Activated gamma-delta T cell (primary cell): ENCODE measurements at places on chromosomes 5 and 9.

DNA sequence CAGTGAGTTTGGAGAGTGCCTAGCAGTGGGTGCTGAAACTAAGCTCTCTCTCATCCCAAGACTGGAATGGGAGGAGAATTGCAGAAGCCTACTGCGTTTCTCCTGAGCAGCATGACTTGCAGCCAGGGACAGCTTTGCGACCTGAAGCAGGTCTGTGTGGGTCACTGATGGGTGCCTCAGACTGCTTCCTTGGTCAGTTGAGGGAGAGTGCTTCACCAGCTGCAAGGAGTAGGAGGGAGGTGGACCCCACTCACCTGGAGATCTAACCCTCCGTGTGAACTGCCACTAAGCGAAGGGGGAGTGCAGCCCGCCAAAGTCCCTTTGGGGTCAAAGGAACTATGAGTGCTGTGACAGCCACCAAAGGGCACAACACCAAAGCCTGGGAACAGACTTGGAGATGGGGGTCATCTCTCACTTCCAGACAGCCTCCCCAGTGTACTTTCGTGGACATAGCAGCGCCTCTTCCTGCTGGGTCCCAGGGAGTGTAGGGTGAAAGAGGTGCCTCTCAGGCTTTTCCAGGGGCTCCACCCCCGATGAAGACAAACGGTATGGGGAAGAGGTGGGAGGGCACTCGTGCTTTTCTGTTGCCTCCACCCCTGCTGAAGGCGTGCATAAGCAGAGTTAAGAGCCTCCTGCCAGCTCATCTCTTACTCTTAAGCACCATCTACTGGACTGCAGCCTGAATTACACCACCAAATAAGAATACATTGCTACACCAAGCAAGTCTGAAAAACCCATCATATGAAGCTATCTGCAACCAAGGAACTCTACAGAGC lies 34.3 kb upstream of the MACIR start:
- DNase-seq: no peak

DNA sequence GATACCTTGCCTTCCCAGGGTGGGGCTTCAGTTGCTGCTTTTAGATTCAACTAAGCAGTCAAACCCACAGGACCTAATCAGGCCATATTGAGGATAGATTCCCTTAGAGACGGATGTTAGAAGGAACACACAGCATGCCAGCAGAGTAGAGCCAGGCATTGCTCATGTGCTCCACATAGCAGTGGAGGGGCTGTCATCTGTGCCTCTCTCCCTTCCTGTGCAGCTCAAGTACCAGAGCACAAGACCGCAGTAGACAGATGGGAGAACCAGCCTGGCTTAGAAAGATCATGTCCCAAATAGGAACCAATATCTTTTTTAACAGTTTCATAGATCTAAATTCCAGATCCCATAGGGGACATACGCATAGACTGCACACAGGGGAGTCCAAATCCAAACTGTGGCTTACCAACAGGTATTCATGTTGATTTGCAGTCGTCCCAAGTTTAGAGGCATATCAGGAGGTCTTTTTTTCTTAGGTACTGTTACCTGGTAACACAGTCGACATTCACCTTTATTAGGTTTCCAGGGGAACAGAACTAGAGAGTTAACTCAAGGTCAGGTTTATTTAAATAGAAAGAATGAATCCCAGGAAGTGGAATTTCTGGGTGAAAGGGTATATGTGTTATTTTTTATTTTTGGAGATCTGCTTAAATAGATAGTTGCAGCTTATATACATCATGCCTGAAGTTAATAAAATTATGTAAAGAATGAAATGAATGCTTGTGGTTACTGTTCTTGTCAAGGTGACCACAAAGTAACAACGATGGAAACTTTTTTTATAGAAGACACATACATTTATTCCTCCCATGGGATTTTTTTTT lies 43.5 kb upstream of the PCAT7 start:
- no peak for DNase-seq

DNA sequence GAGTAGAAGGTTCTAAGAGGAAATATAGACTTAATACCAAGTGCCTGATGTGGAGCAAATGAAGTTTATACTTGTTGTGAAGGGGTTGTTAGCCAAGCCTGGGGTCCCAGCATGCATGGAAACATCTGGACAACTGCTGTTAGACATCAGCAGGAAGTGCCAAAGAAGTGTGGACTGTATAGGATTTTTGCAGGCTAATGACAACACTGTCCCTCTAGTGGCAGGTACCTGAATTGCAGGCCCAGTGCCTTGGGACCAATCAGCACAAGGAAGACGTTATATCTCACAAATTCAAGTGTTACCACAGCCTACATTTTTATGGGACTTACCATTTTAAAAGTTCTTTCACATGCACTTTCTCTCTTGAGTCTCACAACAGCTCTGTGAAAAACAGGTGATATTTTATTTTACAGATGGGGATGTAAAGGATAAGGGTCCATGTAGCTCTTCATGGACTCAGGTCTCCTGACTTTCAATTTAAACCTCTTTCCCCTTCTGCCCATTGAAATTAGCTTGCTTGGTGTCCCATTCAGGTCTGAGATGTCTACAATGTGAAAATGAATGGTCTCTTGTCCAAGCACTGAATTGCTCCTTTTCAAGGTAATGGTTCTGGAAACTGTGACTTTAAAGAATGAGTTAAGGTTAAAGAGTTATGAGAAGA lies 89.0 kb upstream of the MAP1B start:
- no peak for DNase-seq

DNA sequence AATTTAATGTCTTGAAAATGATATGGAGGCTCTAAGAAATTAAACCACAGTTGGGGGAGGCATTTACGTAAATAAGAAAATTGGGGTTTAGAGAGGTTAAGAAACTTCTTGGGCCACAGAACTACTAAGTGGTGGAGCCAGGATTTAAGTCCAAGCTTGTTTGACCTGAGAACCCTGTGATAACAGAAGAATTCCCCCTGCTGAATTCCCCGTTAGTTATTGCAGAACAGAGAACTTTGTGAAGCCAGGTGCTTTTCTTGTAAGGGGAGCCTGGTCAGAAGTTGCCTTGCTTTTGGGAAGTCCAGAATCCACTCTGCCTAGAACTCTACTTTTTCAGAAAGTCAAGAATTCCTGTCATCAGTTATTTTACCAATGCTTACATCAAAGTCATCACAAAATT lies 309.3 kb upstream of the SEMA6A start:
- no peak for DNase-seq

- DNase-seq: no peak
Measured at GRCh38 chr5:173047838-173048105, 8.4 kb upstream of the CREBRF start.

GRCh38 chr5:4981608-4982007 lies 158.5 kb upstream of the ADAMTS16 start:
- no peak for DNase-seq

- no peak for DNase-seq
Measured at GRCh38 chr5:62296998-62297397, 9.0 kb upstream of the KIF2A start.

- no peak for DNase-seq
Measured at GRCh38 chr5:40572391-40572790, 107.3 kb upstream of the PTGER4 start.

DNA sequence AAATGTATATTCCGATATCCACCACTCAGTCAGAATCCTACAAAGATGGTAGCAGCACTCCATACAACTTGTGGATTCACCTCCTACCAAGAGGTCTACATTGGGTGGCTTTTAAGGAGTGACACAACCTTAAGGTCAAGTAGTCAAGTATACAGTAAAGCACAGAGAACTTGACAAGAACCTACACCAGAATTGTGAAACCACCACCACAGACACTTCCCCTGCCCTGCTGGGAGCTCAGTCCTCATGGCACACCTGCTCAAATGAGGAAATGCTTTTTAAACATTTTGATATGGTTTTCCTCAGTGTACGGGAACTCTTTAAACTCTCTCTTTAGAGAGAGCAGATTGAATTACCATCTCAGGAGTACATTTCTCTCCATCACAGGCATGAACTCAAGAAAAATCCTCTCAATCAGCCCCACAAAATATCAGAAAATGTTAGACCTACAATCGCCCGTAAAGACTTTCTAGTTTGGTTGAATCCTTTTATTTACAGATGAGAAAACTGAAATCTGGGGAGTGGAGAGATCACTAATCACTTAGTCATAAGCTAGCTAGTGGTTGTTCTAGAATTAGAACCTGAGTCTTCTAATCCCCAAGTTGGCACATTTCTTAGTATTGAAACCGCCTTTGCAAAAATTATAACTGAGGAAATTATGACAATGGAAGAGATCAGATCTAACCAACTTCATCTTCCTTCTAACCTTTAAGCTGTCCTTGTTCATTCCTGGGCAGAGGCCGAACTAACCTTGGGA lies 38.5 kb upstream of the NR4A3 start:
- no peak for DNase-seq

GRCh38 chr5:96144289-96144688 lies 182.6 kb upstream of the ELL2 start:
- DNase-seq: no peak

- DNase-seq: no peak
Measured at GRCh38 chr5:14123974-14124482, 19.1 kb upstream of the TRIO start.

- no peak for DNase-seq
Measured at GRCh38 chr5:75862872-75863271, 145.6 kb upstream of the POC5 start.

DNA sequence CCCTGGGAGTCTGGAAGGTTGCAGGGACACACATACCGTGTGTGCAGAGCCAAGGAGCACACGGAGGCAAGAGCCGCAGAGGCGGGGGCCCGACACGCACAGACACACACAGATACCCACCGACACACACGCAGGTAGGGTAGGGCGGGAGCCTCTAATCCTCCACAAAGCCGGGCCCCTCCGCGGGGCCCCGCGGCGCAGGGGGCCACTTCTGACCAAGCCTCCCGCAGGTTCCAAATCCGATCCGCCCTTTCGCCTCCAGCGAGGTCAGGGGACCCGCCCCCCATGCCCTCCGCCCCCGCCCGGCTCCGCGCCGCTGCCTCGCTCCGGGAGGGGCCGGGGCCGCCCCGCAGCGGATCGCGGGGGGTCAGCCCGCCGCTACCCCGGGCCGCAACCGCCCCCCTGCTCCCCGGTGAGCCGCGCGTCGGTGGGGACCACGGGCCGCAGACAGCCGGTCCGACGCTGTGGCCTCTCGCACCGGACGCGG lies 1.4 kb upstream of the LMX1B start:
- no peak for DNase-seq

GRCh38 chr5:159017786-159018185 lies 81.9 kb downstream of the EBF1 start:
- no peak for DNase-seq

DNA sequence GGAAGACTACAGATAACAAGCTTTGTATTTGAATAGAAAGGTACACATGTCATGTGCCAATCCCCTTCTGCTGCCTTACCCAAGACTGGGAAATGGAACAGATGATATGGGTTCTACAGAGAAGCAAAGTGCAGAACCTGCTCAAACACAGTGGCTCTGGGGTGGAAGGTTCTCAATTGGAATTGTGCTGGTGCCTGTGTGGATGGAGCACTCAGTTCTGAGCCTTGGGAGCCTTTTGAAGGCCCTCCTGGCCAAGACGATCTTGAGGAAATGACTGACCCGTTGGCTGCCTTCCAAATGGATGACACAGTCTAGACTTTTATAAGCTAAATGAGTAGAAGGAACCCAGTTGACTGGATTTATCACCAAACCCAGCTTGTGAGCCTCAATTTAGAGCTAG lies 4.2 kb upstream of the PRSS3 start:
- DNase-seq: no peak

- DNase-seq: no peak
Measured at GRCh38 chr9:69307446-69308205, 17.4 kb upstream of the ENTREP1 start.

DNA sequence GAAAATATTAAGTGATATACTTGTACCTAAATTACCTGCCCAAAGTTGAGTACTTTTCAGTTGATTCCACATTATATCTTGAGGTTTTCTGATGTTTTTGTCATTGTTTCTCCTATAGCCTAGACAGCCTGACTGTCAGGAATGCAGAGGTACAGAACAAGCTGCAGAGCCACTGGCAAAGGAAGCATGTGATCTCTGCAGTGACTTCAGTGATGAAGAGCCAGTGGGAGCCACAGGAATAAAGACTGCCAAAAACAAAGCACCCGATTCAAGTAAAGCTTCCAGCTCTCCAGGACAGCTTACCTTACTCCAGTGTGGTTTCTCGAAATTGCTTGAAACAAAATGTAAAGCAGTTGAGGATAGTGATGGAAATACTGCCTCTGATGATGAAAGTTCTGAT lies 96.3 kb downstream of the ERCC6L2 start:
- no peak for DNase-seq

GRCh38 chr5:179371681-179372680 lies 26.7 kb upstream of the ADAMTS2 start:
- no peak for DNase-seq

DNA sequence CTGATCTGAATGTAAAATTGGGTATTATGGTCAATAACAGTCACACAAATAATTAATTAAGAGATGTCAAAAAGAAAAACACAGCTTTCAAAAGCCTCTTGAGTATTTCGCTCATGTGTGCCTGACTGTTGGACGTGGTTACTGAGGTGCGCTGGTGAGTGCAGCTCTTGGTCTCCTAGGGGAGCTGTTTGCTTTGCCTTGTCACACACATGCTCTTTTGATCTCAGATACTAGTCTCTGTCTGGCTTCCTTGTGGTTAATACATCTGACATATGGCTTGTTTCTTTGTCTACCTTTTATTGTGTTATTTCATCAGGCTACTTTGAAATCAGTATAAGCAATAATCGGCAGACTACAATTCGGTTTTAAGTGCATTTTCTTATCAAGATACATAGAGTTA lies 51.5 kb downstream of the PCSK1 start:
- DNase-seq: no peak

GRCh38 chr5:15026011-15026893 lies 154.7 kb upstream of the ANKH start:
- DNase-seq: no peak

GRCh38 chr5:9196403-9197227 lies 349.3 kb downstream of the SEMA5A start:
- no peak for DNase-seq

DNA sequence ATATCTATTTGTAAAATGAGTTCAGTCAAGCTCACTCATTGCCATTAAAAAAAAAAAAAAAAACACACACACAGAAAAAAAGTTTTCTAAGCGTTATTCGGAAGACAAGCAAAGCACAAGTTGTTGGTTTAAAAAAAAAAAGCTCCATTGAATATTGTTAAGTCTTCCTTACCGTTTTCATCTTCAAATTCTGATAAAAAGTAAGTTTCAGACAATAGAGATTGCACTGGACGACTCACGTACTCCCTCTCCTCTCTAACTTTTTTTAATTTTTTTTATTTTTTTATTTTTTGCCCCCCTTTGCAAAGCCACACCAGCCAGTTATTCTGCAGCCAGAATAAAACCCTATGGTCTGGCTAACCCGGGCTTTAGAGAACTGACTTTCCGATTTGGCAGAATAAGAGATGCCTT lies 544 bp downstream of the ADAMTS6 start:
- no peak for DNase-seq

- DNase-seq: no peak
Measured at GRCh38 chr5:123154886-123155445, 65.9 kb downstream of the PRDM6 start.

- DNase-seq: no peak
Measured at GRCh38 chr5:55568654-55569512, 34.1 kb upstream of the PLPP1 start.

- no peak for DNase-seq
Measured at GRCh38 chr9:25205285-25205684, 473.0 kb downstream of the TUSC1 start.
